ENCODE measurements at places on chromosomes 12 and 14.
A peak's percentile ranks its signal among the peaks of the same experiment; 100 is the strongest.

DNA sequence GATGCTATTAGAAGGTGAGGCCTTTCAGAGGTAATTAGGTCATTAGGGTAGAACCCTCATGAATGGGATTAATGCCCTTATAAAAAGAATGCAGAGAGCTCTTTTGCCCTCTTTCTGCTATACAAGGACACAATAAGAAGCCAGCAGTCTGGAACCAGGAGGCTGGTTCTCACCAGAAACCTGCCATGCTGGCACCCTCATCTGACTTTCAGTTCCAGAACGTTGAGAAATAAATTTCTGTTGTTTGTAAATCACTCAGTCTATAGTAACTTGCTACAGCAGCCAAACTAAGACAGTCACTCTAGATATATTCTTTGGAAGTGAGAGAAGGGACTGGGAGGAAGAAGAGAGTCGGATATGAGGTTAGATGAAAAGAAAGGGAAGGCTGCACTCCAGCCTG is 125.0 kb upstream of the MYF6 start:
- DNase-seq = no peak

GRCh38 chr14:95222870-95223398 is 65.6 kb upstream of the DICER1 start:
- no peak for DNase-seq

- DNase-seq = no peak
Measured at GRCh38 chr12:3197131-3197818, 120.1 kb downstream of the TSPAN9 start.

GRCh38 chr14:24115422-24116127 is 826 bp upstream of the NRL start:
- no peak for DNase-seq

DNA sequence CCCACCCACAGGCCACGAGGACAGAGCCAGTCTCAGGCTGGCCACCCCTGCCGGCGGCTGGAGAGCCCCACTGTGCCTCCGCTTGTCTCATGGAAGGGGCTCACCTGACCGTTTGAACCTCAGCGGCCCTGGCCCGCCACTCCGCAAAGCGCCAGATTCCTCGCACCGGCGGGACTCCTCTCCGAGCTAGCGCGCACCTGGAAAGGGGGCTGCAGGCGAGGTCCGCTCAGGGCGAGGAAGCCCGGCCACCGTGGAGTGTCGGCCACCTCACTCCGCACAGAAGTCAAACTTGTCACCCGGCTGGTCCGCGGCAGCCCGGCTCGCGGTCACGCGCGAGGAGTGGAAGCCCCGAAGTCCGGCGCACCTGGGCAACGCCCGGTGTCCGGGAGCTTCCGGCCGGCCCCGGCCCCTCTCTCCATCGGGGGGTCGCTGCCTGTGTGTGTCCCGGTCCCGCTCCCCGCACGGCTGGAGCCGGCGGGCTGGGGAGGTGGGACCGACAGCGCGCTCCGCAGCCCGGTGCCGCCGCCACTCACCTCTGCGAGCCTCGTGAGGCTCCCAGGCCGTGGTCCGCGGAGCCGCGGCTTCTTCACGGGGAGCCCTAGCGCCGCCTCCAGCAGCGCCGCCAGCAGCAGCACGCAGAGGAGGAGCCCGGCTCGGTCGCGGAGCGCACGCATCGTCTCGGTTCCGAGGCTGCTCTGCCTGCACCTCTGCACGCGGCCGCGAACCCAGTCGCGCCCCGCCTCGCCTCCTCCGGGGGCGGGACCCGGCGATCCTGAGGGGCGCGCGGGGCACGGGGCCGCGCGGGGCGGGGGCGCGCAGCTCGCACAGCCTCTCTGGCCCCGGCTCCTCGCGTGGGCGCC is at the start of gene ISM2:
Gene ISM2, minus strand, starts transcription at position 697 of the 860 bp plus-strand sequence. Its CDS starts 23 bp downstream, at position 674.
- DNase-seq = peak; percentile 87

- no peak for DNase-seq
Measured at GRCh38 chr12:127025545-127025944, 1241.4 kb upstream of the TMEM132C start.

Measured in AG20443 (cell line).